Cerebellum (tissue), 4 donors: ENCODE measurements at places on chromosomes 12 and 14. TPM values are rescaled to one million over a fixed set of nuclear protein-coding genes. Genes with fewer than 3 reads are reported as not detected.

Gene MYH6
- 0.09 TPM for total RNA-seq

DNA sequence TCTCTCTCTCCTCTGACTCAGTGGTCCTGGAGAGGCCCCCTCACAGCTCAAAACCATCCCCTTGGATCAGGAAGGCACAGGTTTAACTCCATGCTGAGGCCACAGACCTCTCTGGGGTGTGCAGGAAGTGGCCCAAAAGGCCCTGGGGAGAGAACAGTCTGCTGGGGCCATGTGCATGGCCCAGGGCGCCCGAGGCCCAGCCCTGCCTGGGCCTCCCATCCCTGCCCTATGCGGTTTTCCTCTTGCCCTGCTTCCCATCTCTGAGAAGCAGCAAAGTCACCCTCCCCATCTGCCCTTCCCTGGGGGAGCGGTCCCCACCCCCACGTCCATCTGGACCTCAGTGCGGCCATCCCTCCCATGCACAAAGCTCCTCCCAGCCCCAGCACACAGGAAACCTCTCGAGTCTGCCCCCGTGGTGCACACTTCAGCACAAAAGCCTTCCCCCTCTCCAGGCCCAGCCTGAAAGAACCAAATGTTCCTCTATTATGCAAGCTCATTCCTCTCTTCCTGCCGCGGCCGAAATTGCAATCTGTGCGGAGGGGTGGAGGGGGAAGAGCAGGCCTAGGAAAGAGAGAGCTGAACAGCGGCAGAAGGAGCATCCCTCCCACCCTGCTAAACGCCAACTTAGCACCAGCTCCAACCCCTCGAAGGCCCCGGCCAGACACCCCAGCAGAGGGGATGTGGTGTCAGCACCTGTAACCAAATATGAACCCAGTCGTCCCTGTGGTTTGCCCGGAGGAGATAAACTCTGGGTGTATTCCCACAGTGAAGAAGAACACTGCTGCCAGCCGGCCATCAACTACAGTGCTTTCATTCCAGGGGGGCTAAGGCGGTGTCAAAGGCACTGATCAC is 108.5 kb downstream of the SCARB1 start:
- peak; percentile 92 for DNase-seq

DNA sequence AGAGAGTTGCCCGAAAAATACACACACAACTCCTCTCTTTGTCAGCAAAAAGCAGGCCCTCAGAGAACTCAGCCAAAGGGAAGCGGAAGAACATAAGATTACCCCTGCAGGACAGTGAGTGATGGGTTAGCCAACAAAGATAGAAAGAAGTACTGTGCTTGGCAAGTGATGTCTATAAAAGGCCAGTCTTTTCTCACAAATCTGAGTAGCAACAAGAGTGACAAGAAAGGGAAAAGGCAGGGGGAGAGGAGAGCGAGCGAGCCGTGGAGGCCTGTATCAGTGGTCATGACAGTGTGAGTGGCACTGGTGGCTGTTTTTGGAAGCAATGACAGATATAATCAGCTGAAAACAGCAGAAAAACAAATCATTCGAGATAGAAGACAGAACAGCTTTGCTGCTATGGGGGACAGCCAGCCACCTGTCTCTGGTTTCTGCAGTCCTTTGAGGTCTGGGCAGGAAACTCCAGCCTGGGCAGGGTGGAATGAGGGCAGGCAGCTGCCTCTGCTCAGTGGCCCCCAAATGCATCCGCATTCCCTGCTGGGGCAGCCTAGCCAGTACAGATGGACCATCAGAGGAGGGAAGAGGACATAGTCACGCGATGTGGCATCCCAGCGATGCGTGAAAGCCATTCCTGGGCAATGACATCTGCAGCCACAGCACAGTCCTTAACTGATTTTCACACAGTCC is 74.7 kb downstream of the TRIM9 start:
- peak; percentile 87 for DNase-seq

DNA sequence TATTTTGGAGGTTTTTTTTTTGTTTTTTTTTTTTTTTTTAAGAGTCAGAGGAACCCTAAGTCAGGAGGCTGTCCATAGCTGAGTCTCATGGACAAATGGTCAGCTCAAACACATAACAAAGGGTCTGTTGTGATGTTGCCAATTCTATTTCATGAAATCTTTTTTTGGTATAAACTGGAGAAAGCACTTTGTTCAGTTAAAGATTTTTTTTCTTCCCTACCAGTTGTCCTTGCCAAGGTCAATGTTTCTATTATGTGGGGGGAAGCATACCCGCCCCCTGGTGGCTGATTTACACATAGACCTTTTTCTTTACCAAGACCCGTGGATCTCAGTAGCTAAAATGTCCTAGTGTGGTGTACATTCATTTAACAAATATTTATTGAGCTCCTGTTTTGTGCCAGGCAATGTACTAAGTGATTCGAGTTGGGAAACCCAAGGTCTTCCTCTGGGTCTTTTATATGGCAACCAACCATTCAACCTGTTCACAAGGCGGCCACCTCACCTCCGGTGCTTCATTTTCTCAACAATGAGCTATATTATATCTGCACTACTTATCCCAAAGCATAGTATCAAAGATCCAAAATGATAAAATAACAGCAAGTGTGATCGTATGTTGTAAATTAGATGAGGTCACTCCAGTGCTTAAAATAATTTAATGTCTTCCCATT is 214.5 kb downstream of the PAH start:
- DNase-seq, result no peak

GRCh38 chr12:8829125-8829518 is 6.7 kb downstream of the A2ML1 start:
- no peak for DNase-seq

Gene KLRC2
- total RNA-seq, result 3.7 TPM

DNA sequence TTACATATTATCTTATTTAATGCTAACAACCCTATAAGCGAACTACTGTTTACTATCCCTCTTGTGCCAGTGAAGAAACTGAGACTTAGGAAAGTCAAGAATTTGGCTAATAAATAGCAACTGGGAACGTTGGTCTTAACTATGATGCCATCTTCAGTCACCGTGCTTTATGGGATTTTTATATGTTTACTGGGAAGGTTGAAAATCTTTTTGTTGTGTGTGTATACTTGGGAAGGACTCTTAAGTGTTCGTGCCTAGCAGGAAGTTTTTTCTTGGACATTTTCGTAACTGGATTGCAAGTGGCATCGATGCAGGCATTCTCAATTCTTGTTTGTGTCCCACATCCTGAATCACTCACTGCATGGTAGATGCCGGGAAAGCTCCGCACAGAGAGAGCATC is 9.4 kb downstream of the SFSWAP start:
- DNase-seq, result no peak

GRCh38 chr14:99214701-99215100 is 57.3 kb downstream of the BCL11B start:
- no peak for DNase-seq

DNA sequence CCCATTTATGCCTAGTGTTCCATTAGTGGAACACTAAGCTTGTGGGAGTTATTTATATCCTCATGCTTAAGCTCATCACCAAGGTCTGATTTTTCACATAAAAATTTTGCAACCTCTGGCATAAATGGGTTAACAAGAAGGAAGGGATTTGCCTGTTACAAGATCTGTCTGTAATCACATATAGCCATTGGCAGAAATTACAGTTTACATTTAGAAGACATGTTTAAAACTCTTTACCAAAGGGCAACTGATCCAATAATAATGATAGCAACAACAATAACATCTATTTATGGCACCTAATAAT is 422.9 kb downstream of the ZFP36L1 start:
- DNase-seq, result no peak

DNA sequence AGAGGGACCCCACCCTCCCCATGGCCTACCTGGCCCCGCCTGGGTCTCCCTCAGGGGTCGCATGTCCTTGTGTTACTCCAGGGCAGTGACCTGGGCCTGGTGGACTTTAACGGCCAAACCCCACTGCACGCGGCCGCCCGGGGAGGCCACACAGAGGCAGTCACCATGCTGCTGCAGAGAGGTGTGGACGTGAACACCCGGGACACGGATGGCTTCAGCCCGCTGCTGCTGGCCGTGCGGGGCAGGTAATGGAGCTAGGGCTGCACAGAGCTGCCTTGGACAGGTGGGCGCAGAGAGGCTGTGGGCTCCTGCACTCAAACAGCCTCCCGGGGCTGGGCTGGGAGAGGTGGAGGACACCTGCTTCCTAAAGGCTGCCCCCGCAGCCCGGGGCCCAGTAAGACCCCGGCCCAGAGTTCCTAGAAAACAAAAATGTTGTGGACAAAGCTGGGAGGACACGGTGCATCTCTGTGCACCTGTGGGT is 21.6 kb downstream of the ASPG start:
- DNase-seq, result no peak

GRCh38 chr12:6961278-6961694 is 9.2 kb downstream of the PHB2 start:
- no peak for DNase-seq

Gene PSMB5
- total RNA-seq, result 74.6 TPM

DNA sequence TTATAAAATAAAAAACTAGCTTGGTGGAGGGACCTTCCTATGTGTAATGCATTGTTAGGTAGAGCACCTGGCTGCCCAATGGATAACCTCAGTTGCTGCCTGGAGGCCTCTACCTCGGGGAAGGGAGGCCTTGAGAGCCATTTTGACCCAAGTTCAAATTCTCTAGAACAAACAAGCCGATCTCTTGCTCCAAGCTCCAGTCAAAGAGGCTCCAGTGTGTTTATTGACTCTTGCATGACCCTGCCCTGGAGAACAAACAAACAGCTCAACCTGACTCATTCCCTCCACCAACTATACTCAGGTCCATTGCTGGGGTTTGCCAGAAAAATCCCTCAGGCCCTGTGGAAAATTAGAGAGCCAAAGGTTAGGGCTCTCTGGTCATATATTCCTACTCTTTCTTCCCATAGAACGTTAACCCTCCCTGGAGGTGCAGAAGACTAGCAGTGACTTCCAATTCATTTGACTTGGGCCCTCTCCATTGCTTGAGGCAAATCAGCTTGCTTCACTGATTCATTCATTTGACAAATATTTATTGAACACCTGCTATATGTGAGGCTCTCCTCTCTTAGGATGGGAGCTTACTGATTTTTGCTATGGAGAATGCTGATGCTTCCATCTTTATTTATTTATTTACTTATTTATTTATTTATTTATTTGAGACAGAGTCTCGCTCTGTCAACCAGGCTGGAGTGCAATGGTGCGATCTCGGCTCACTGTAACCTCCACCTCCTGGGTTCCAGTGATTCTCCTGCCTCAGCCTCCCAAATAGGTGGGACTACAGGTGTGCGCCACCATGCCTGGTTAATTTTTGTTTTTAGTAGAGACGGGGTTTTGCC is 73.7 kb upstream of the CISTR start:
- no peak for DNase-seq

DNA sequence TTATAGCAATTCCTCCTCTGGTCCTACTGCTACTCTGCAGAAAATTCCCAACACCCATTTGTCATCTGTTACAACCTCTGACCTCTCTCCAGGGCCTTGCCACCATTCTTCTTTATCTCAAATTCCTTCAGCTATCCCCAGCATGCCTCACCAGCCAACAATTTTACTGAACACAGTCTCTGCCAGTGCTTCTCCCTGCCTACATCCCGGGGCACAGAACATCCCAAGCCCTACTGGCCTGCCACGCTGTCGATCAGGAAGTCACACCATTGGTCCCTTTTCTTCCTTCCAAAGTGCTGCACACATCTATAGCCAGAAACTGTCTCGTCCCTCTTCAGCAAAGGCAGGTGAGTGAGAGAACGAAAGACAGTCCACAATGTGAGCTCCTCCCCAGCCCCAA is 122.1 kb downstream of the TTLL5 start:
- DNase-seq, result no peak

Gene CPNE8
- total RNA-seq, result 36.2 TPM

GRCh38 chr12:29320295-29321085 is 60.5 kb downstream of the ERGIC2 start:
- DNase-seq, result no peak

DNA sequence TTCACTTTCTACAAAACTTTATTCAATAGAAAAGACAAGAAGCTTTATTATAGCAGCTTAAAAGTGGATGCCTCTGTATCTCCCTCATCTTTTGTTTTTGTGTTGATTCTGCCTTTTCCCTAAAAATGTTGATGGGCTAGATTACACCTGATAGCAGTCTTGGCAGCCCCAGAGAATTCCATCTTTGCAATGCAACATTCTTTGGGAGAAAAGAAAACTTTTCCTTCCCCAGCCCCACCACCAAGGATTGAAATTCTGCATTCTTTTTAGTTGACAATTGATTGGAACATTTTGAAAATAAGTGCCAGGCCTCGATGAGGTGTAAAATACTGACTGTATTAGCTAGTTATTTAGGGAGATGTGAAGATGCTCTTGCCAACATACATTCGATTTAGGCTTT is 306.8 kb upstream of the G2E3 start:
- no peak for DNase-seq

Gene MORN3
- 1.6 TPM for total RNA-seq

DNA sequence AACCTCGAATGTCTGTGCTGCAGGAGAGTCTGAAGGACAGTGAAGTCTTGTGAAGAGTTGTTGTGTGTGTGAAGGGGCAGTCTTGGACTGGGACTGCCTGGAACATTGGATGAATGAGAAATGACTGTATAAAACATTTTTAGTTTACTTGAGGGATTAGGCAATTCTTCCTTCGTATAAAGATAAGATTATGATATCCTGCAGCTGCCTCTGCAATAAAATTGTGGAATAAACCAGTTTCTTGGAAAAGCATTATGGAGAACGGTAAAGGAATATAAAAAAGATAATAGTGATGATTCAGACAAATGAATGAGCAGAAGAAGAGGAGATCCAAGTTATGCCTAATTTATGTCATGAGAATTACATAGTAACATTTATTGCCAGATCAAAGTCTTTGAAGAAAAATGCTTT is 30.9 kb upstream of the LUM start:
- DNase-seq, result no peak

Gene RNFT2
- total RNA-seq, result 42.1 TPM

DNA sequence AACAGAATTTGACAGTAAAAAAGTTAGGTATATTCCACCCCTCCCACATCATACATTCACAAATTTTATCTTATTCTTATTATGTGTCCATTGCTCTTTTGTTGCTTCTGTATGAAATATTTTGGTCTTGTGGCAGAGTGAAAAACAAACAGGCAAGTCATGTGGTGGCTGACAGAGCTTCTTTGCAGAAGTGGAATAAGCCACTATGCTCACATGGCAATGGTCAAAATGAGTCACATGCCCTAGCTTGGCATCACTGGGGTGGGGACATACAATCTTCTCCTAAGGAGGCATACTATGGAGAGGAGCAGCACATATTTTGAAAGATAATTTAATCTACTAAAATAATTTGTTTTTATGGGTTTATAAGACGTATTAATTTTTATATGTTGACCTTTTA is 27.7 kb upstream of the CMA1 start:
- no peak for DNase-seq

DNA sequence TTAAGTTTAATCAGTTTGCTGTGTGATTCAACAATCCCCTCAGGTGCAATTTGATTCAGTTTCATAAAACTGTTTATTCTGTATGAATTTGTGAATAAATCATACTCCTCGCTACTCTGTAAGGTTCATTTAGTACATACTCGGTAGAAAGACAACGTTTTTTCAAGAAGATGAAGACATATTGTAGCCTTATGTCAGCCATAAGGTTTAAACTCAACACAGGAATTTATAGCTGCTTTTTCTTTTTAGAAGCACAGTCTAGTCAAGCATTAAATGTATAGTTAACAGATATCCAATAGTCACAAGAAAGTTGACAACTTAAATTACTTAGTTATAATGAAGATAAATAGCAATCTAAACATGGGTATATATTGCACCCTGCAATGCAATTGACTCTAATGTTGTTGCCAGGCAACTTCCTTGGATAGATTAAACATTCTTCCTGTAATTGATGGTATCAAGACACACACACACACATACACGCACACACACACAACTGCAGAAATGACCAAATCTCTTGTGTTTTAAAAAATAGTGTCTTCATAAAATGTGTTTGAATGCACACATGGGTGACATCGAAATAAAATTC is 151.5 kb upstream of the MGAT4C start:
- no peak for DNase-seq
